ENCODE measurements at places on chromosomes 2 and 18.

DNA sequence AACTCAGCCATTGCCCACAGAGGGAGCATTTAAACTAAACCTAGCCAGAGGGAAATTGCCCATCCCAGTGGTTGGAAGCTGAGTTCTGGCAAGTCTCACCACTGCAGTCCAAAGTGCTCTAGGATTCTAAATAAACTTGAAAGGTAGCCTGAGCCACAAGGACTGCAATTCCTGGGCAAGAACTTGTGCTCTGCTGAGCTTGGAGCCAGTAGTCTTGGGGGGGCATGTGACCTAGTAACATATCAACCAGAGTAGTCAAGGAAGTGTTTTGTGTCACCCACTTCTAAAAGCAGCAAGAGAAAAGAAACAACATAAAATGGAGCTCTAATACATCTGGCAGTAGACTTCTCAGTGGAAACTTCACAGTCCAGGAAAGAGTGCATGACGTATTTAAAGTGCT, 167.0 kb downstream of the PTH2R start:
- no peak for DNase-seq

GRCh38 chr18:41751161-41751560, 203.9 kb upstream of the PIK3C3 start:
- no peak for DNase-seq

- DNase-seq = no peak
Measured at GRCh38 chr2:168717790-168718502, 84.5 kb upstream of the NOSTRIN start.

- DNase-seq = no peak
Measured at GRCh38 chr2:42013409-42013808, 34.4 kb upstream of the PKDCC start.

GRCh38 chr2:162732946-162733698, 105.4 kb downstream of the KCNH7 start:
- no peak for DNase-seq

- no peak for DNase-seq
Measured at GRCh38 chr2:122174061-122174460, 418.6 kb downstream of the TSN start.
